ENCODE measurements at places on chromosomes 3 and 15. TPM values are rescaled to one million over a fixed set of nuclear protein-coding genes. Genes with fewer than 3 reads are reported as not detected.

The UBE3A gene
- 53.2 TPM for total RNA-seq

The TM4SF18 gene
- under 0.01 TPM for total RNA-seq

The GP5 gene
- total RNA-seq, result under 0.01 TPM

The ACP3 gene
- total RNA-seq, result 0.54 TPM

All from IMR-90 (cell line).